Fibroblast of the conjunctiva (primary cell): ENCODE measurements at places on chromosomes 16 and 17.

DNA sequence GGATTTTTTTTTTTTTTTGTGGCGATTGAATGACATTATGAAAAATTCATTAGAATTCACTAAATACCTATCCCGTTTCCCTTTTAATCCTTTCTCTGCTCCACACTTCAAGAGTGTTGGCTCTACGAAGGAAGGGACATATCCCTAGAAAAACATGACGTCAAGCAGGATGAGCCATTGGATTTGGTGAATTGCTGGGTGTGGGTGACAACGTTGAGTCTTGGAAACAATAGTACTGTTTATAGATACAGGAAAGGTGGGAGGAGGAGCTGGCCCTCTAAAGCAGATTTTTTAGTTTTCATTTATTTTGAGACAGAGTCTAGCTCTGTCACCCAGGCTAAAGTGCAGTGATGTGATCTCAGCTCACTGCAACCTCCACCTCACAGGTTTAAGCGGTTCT lies 167.6 kb upstream of the FAM20A start:
- DNase-seq = no peak

DNA sequence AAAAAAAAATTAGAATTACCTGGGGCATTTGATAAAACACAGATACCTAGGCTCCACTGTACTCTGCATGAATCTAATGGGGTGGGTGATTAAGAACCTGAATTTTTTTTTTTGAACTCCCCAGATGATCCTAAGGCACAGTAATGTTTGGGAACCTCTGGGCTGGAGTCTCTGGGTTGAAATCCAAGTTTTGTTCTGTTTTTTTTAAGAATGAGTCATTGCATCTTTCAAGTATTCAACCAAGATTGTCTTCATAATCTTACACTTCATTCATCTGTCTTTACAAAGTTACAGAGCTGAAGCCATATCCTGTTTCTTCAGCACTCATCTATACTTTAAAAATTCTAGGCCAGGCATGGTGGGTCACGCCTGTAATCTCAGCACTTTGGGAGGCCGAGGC lies 52.6 kb downstream of the PIGL start:
- no peak for DNase-seq

DNA sequence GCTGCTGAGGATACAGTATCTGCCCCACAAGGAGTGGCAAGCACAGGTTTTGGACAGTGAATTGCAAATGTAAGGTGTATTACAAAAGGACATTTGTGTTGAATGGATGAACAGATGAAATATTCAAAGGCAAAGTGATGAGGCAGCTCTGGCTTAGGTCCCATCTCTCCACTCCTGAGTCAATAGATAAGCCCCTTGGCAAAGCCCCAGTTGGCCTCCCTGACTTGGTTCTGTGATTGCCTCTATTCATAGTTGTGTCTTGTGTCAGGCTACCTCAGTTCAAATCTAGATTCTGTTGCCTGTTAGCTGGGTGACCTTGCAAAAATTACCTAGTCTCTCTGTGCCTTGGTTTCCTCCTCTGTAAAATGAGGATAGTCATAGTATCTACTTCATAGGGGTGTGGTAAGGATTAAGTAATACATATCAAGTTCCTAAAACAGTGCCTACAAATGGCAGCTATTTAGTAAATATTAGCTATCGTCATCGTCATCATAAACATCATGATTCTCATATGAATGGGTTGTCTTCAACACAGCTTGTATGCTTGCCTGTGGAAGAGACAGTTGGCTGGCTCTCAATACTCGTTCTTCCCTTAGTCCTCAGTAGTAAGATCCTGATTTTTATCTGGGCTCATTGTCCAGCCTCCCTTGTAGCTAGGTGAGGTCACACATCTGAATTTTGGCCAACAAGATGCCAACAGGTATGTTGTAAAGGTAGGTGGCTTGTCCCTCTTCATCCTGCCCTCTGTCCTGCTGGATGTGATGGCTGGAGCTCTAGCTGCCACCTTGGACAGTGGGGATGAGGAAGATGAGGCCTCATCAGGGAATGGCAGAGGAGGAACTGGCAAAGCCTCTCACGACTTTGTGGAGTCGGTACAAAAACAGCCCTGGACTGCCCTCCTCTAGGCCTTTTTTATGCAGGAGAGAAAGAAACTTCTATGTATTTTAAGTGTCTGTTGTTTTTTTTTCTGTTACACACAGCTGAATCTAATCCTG lies 2.1 kb upstream of the MFAP4 start:
- no peak for DNase-seq

- DNase-seq = no peak
Observed at GRCh38 chr17:34797720-34798119, 163.5 kb downstream of the CCT6B start.

DNA sequence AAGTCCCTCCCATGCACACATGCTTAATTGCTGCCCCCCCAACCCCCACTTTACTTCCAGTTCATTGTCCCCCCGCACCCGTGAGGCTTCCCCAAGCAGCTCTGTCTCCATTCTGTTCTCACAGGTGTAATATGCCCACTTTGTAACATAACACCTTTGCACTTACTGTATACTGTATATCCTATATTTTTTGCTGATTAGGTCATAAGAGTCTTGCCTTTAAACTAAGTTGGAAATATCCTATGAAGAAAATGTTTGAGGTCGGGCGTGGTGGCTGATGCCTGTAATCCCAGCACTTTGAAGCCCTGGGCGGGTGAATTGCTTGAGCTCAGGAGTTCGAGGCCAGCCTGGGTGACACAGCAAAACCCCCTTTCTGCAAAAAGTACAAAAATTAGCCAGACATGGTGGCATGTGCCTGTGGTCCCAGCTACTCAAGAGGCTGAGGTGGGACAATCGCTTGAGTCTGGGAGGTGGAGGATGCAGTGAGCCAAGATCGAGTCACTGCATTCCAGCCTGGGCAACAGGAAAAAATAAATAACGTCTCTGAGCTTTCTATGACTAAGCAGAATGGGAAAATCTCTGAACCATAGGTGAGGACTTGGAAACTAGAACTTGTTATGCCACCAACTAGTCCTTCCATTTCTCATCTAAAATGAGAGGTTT lies 76.1 kb downstream of the TNRC6C start:
- DNase-seq = no peak

DNA sequence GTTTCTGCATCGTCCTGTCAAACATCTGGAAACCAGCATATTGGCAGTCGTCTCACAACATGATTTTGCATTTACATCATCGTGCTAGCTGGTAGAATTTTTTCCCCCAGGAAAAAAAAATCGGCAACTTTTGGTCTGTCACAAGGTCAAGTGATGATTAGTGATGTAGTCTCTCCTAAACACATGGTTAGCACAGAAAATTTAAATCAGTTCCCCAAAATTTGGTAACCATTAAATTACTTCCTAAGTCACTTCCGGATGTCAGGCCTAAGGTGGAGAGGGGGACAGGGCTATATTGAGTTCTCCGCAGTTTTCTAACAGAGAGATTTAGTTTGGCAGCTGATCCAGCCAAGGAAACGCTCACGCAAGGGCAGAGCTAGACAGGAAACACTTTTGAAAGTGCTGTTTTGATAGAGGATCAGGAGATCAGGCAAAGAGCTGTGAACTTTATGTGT lies 271.0 kb upstream of the TBX2 start:
- peak; percentile 34 for DNase-seq

- DNase-seq = no peak
Observed at GRCh38 chr17:55266051-55266957, 1.5 kb downstream of the HLF start.

GRCh38 chr17:53892222-53892621 lies 69.5 kb downstream of the KIF2B start:
- DNase-seq = no peak

DNA sequence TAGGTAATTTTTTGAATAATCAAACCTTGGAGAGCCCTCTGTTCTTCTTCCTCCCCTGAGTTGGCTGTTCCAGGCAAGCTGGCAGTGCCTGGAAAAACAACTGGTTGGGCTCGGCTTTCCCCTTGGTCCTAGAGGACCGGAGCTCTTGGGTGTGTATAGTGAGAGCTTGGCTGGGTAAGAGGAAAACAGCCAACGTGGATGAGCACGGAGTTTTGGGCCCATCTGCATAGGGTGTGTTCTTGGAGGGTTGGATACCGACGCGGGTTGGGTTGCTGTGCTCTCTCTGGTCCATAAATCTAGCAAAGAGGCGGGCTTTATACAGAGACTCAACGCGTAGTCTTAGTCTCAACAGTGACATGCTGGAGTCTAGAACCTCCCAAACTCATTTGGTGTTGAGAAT lies 23.2 kb downstream of the ITGB3 start:
- peak; percentile 82 for DNase-seq

DNA sequence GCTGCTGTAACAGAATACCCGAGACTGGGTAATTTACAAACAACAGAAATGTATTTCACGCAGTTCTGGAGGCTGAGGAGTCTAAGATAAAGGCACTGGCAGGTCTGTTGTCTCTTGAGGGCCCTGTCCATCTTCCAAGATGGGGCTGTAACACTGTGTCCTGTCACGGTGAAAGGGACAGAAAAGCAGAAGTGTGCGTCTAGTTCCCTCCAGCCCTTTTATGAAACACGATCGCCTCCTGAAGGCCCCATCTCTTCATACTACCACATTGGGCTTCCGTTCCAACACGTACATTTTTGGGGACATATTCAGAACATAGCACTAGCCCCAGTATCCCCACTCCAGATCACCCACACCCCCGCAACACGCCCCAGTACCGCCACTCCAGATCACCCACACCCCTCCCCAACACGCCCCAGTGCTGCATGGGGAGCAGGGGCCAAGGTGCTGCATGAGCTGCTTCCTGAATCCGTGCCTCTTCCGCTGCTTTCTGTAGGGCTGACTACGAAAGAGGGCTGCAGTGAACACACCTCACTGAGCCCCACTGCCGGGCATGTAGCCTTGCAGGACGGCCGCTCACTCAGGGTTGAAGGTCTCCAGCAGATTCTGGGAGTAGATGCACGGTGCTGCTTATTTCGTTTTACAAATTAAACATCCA lies 91.9 kb downstream of the RPTOR start:
- DNase-seq = no peak

- no peak for DNase-seq
Observed at GRCh38 chr16:30771726-30772125, 9.6 kb downstream of the RNF40 start.

GRCh38 chr17:76388966-76389888 lies 4.8 kb downstream of the SPHK1 start:
- DNase-seq = no peak

GRCh38 chr17:80746262-80746935 lies 201.8 kb downstream of the RPTOR start:
- no peak for DNase-seq

GRCh38 chr17:83032781-83033180 lies 46.6 kb upstream of the METRNL start:
- no peak for DNase-seq

GRCh38 chr16:2473999-2474876 lies 689 bp upstream of the TBC1D24 start:
- DNase-seq = no peak
